Neuronal stem cell (in vitro differentiated cells): ENCODE measurements at places on chromosomes 6 and 20.

- no peaks in the 10 kb centered on the region for H3K27me3 ChIP-seq
- DNase-seq, result no peak
- H3K4me1 ChIP-seq, result no peaks in the 10 kb centered on the region
- H3K36me3 ChIP-seq, result no peaks in the 10 kb centered on the region
- H3K4me3 ChIP-seq, result no peak overlapping the region
Measured at GRCh38 chr6:13452346-13453117, 34.9 kb downstream of the GFOD1 start.

GRCh38 chr6:85585741-85586140 lies 7.9 kb downstream of the SNX14 start:
- no peak overlapping the region for H3K27ac ChIP-seq
- no peaks in the 10 kb centered on the region for H3K27me3 ChIP-seq
- H3K4me3 ChIP-seq, result no peak overlapping the region
- H3K4me1 ChIP-seq, result no peaks in the 10 kb centered on the region

DNA sequence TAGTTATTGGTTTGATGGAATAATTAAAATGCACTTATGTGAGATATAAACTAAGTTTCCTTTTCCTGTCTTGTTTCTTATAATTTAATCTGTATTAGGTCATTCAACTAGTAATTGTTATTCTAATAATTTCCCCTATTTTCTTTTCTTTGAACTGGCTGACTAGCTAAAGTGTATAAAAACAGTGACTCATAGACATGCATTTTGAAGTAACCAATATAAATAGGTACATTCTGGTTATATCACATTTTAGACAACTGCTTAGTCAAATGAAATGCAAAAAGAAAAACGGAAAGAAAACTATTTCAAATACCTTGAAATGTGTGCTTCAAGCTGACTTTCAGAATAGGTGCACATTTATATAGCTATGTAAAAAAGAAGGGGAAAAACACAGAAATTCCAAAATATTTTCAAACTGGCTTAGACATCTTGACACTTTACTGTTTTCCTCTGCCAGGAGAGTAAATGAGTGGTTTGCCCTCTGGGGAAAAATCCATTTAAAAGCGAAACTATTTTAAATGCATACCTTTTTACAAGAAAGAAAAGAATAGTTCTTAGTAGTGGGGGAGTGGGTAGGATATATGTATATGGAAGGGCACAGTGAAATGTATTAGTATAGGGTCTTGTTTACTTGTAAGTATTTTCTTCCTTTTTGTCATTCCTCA lies 28.3 kb downstream of the KCNQ5 start:
- no peak overlapping the region for H3K27ac ChIP-seq
- no peaks in the 10 kb centered on the region for H3K4me1 ChIP-seq
- no peaks in the 10 kb centered on the region for H3K36me3 ChIP-seq
- DNase-seq, result no peak

- H3K27me3 ChIP-seq, result no peaks in the 10 kb centered on the region
- no peak overlapping the region for H3K27ac ChIP-seq
- no peaks in the 10 kb centered on the region for H3K4me1 ChIP-seq
- H3K36me3 ChIP-seq, result no peaks in the 10 kb centered on the region
- DNase-seq, result no peak
- H3K4me3 ChIP-seq, result no peak overlapping the region
Measured at GRCh38 chr6:118959903-118960302, 24.9 kb upstream of the MCM9 start.

DNA sequence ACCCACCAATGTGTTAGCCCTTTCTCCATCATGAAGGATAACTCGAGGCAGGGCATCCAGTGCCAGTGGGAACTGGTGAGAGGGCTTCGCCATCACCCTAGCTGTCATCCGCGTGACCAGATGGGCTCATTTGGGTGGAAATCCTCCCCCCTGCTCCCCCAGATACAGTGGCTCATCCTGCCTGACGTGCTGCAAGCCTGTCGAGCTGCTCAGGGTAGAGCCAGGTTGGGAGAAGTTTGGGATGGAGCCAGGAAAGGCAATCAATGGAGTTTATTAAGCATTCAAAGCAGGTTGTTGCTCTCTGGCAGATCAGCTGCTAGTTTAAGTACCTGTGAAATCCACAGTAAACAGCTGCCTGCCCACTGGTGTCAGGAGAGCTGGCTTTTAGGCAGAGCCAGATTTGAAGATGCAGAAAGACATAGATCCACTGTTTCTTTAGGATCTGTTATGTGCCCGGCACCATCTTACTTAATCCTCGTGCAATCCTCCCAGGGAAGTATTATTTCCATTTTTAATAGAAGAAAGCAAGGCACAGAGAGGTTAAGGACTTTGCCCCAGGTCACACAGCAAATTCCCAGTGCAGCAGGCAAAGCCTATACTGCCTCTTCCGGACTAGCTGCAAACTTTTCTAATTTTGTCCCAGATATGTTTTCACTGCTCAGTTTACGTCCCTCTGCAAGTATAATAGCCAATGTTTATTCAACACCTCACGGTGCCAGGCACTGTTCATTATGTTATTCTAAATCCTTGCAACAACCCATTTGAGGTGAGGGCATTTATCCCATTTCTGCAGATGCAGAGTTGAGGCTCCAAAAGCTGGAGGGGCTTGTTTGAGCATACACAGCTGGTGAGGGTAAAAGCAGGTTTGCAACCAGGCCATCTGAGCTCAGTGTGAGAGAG lies 54.1 kb upstream of the KCNG1 start:
- H3K36me3 ChIP-seq, result no peaks in the 10 kb centered on the region
- peaks cover 9% of the 10 kb centered on the region for H3K4me1 ChIP-seq
- H3K4me3 ChIP-seq, result no peak overlapping the region

DNA sequence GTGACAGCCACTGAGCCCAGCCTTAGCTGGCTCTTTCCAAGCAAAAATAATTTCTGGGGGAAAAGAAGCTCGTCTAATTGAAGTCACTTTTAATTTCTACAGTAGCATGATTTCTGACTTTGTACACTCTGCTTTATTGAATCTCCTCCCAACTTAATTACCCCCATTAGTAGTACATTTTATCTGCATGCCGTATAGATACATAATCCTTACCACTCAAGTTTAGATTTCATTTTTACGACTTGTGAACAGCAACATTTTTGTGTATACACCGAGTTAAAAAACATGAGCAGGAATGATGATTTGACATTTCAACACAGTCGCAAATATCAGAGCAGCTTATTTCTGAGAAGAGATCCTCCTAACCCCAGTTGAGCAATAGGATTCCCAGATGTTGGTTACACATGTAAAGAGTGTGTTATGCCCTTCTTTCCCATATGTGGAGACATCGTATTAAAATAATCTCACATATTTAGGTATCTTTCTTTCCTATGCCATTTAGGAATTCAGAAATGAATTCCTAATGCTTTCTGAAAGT lies 127.3 kb upstream of the MTHFD1L start:
- H3K27ac ChIP-seq, result no peak overlapping the region
- no peak overlapping the region for H3K4me3 ChIP-seq
- H3K36me3 ChIP-seq, result peaks cover 11% of the 10 kb centered on the region
- DNase-seq, result no peak

DNA sequence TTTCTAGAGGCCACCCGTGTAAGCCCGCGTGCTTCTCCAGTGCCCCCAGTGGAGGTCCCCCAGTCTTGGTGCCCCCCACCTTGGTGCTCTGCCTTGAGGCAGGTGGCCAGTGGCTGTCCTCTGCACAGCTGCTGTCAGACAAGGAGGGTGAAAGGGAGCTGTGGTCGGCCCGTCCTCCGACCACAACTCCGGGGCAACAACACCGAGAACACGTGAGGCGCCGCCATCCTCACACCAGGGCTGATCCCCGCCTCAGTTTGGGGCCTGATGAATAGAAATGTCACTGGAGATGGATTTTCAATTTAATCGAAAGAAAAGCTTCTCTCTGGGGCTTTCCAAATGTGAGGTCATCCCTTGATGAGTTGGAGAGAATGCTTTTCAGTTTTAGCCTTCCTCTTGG lies 304.6 kb downstream of the CDH4 start:
- H3K27ac ChIP-seq, result peak overlapping the region; percentile 59
- H3K4me3 ChIP-seq, result no peak overlapping the region
- no peaks in the 10 kb centered on the region for H3K27me3 ChIP-seq
- H3K4me1 ChIP-seq, result no peaks in the 10 kb centered on the region
- no peaks in the 10 kb centered on the region for H3K36me3 ChIP-seq
- no peak for DNase-seq

DNA sequence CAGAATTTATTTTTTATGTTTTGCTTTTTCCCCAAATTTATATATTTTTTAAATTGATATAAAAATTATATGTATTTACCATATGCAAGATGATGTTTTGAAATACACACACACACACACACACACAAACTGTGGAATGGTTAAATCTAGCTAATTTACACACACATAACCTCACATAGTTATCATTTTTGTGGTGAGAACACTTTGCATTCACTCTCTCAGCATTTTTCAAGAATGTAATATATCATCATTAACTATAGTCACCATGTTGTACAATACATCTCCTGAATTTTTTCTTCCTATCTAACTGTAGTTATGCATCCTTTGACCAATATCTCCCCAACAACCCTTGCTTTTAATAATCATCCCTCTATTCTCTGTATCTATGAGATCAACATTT lies 52.2 kb downstream of the GFRAL start:
- no peaks in the 10 kb centered on the region for H3K36me3 ChIP-seq
- no peak overlapping the region for H3K27ac ChIP-seq

DNA sequence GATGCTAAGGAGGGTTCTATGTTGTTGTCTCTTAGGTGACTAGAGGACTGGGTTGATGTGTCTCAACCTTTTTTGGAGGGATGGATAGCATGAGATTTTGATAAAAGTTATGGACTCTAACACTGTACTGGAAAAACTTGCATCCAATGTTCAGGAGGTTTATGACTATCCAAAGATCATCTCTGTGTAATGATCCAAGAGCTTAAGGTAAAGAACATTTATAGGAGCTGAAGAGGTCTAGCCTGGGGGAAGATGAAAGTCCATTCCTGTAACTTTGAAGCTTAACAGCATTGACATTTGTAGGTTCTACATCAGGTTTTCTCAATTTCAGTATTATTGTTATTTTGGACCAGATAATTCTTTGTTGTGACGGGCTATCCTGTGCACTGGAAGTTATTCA lies 48.9 kb downstream of the ESF1 start:
- H3K27ac ChIP-seq, result no peak overlapping the region
- H3K4me1 ChIP-seq, result no peaks in the 10 kb centered on the region
- DNase-seq, result no peak
- peaks cover 8% of the 10 kb centered on the region for H3K36me3 ChIP-seq

- peak overlapping the region; percentile 36 for H3K27ac ChIP-seq
- DNase-seq, result no peak
- no peak overlapping the region for H3K4me3 ChIP-seq
Measured at GRCh38 chr6:108587258-108588059, 26.7 kb downstream of the FOXO3 start.

GRCh38 chr6:33658982-33659689 lies 38.0 kb downstream of the ITPR3 start:
- H3K36me3 ChIP-seq, result no peaks in the 10 kb centered on the region
- H3K27ac ChIP-seq, result no peak overlapping the region
- DNase-seq, result no peak

GRCh38 chr20:24662752-24663365 lies 193.4 kb downstream of the SYNDIG1 start:
- H3K4me1 ChIP-seq, result peaks cover 5% of the 10 kb centered on the region
- H3K27ac ChIP-seq, result no peak overlapping the region
- no peak overlapping the region for H3K4me3 ChIP-seq

DNA sequence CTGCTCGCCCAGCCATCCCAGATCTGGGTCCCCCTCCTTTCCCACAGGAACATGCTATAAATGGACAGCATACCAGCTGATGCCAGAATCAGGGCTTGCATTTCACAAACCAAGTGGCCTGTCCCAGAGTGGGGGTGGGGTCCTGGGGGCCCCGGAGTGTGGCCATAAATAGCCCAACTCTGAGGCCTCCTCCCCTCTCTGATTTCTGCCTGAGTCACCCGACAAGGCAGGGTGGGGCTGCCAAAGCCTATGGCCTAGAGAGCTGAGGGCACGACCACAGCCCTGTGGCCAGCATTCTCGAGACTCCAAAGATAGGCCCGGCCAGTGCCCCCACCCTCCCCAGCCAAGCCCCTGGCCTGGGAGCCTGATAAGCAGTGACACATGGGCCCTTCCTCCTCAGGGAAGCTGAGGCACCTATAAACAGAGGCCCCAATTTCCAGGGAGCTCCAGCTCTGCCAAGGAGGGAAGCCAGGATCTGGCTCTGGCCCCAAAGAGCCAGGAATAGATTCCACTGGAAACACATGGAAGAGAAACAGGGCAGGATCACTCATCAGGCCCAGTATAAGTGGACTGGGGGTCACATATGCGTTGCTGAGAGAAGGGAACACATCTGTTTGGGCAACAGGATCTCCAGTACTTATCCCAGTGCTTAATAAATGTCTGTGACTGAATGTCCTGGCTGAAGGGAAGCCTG lies 20.3 kb downstream of the SNTA1 start:
- no peaks in the 10 kb centered on the region for H3K4me1 ChIP-seq
- DNase-seq, result no peak
- no peaks in the 10 kb centered on the region for H3K36me3 ChIP-seq
- H3K27me3 ChIP-seq, result no peaks in the 10 kb centered on the region

GRCh38 chr6:32761072-32761471 lies 2.3 kb downstream of the HLA-DQB2 start:
- no peaks in the 10 kb centered on the region for H3K4me1 ChIP-seq
- no peak overlapping the region for H3K4me3 ChIP-seq
- H3K27ac ChIP-seq, result no peak overlapping the region

DNA sequence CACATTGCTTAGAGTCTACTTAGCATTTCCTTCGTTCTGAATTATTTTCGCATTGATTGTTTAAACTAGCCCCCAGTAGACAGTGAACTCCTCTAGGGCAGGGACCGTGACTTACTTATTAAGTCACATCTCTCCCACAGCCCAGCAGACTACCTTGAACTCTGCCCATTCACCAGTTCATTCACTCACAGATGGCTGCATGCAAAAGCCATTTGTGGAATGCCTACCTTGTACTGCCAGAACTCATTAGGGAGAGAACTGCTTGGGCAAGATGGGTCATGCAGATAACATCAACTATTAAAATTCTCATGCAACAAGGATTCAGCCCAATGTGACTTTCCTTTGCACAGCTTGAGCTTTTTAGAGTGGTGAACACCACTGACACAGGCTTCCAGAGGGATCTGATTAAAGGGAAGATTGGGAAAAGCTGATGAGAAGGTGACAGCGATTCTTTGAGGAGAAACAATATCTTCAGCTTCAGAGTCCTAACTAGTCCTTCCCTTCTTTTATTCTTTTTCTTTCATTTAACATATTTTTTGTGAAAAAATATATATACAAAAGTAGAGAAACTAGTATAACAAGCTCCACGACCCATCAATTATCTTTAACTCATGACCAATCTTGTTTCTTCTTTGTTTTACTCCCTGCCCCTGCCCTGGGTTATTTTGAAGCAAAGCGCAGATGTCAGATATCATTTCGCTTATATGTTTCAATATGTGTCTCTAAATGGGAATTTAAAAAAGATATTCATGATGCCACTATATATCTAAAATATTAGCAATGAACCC lies 273.9 kb downstream of the CDC5L start:
- H3K4me1 ChIP-seq, result peaks cover 56% of the 10 kb centered on the region
- no peak overlapping the region for H3K4me3 ChIP-seq
- H3K36me3 ChIP-seq, result no peaks in the 10 kb centered on the region
- no peak for DNase-seq
- H3K27me3 ChIP-seq, result no peaks in the 10 kb centered on the region

GRCh38 chr20:1918491-1919165 lies 23.4 kb downstream of the SIRPA start:
- H3K36me3 ChIP-seq, result peaks cover 5% of the 10 kb centered on the region
- H3K27ac ChIP-seq, result no peak overlapping the region
- H3K27me3 ChIP-seq, result no peaks in the 10 kb centered on the region
- no peaks in the 10 kb centered on the region for H3K4me1 ChIP-seq
